KBM-7 (cell line): ENCODE measurements at places on chromosomes 2 and 18.

DNA sequence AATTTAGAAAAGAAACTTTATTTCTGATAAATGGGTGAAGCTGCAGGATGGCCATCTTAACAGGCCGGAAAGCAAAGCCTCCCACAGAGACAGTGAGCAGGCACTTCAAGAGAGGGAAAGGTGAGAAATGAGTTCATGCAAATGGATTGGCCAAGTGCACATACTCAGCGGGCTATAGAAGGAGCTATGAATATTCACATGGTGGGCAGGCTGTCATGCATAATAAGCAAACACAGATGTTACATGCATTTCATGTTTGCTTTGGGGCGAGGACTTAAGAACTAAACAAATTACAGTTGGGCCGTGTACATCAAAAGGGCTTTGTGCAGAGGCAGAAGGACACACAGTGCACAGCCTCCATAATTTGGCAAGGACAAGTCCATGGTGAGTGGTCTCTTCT lies 69.8 kb upstream of the MAL start:
- DNase-seq: no peak

GRCh38 chr2:25567406-25567805 lies 106.0 kb downstream of the DTNB start:
- DNase-seq: peak; percentile 77

GRCh38 chr2:135587958-135588357 lies 56.7 kb downstream of the R3HDM1 start:
- no peak for DNase-seq

DNA sequence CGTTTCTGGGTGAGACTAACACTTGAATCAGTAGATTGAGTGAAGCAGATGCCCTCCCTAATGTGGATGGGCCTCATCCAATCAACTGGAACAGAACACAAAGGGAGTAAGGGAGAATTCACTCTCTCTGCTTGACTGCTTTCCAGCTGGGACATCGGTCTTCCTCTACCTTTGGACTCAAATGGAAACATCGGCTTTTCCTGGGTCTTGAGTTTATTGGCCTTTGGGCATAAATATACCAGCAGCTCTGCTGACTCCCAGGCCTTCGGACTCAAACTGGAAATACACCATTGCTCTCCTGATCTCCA lies 311.6 kb downstream of the STK39 start:
- no peak for DNase-seq

DNA sequence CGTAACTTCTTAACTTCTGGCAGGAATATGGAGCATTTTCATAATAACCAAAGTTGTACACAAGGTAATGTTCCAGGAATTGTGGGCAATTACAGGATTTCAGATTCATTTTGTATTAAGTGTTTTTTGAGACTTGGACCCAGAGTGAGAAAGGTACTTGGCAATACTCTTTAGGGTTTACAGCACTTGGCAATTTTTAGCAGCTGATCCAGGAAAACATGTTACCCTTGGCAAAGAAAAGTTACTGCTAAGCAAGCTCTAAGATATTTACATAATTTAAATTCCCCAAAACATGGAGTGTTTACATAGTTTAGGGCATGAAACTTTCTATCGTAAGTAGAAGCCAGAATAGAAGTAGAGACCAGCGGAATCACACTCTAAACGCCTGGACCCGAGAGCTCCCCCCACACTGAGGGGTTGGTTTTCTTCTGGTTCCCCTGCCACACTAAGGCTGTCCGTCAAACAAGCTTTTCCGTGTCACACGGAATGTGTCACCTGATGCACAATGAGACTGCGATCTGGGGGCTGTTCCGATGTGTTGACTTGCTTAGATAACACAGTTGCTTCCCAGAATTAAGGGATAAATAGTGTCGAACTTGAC lies 177.1 kb downstream of the PTGR3 start:
- no peak for DNase-seq

DNA sequence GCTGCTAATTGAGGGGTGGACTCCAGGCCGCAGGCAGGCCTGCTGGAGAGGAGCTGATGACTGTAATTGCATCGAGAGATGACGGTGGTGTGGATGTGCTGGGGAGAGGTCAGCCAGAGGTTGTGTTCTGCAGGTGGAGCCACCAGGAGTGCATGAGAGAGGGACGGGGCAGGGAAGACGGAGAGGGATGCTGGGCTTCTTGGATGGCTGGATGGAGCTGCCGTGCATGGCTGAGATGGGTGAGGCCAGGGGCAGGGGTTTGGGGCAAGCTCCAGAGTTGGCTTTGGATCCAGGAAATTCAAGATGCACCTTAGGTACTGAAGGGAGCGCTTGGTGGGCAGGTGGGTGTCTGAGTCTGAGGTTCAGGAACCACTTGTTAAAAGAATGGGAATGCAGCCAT lies 77.2 kb downstream of the SH3BP4 start:
- DNase-seq: no peak
